ENCODE measurements at places on chromosomes 3 and 15.

- DNase-seq: no peak
Observed at GRCh38 chr15:51580982-51581381, 41.6 kb downstream of the DMXL2 start.

DNA sequence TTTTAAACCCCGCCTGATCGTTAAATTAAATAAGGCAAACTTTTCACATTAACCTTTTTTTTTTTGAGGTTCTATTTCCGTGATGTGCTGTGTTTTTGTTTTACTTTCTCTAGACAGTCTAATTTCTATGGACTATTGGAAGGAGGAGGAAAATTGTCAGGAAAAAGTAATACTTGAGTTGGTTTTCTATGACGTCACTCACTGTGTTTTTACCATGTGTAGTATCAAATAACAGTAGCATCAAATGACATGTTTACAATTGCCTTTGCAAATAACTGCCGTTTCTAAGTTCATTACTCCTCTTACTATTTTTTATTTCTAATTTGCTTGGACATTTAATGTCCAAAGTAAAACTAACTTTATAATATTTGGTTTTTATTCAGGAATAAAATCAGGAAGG, 32.3 kb downstream of the MYO1E start:
- DNase-seq: no peak

GRCh38 chr3:126934031-126934531, 48.8 kb upstream of the PLXNA1 start:
- no peak for DNase-seq

DNA sequence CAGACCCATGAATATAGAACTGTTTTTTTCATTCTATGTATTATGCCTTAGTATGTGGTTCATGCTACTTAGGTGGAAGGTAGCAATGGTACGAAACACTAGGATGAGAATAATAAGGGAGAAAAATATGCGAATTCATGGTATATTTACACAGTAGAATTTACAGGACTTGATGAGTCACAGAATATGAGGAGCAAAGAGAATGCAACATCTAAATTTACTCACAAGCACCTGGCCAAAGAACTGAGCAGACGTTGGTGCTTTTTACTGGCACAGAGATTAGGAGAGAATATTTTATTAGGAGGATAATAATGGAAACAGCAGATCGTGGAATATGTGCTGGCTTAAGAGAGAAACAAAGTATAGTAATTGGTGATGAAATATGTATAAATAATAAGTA, 785.4 kb upstream of the ROBO1 start:
- no peak for DNase-seq

DNA sequence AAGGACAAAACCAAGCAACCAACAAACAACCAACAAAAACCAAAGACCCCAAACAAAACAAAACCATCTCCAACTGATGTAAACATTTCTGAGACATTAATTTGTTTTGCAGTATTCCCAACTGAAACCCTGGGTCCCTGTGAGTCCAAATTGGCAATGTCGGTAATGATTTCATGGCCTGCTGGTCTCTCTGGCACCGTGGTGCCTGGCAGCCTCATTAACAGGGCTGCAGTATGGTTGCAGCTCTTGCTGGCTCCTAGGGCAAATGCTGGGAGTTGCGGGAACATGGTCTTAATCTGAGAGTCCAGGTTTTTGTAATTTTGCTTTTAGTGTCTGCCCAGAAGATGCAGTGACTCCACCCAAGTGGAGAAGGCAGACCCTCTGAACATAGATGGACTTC, 128.3 kb downstream of the SV2B start:
- DNase-seq: no peak

DNA sequence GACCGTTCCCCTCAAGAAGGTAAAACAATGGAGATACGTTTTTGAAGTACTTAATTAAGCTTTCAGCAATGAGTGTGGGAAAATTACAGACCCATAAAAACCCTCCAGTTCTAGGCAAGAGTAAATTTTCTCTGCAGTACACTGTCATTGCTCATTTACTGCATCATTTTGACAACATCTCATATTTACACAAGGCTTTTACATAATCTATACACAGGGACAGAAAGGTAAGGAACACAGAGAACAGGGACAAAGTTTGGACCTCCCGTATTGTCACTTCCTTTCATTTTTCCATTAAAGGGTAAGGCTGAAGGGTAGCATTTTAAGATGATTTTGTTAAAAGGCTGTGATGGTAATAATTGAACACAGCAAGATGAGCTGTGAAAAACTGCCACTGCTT, 7.4 kb upstream of the HGD start:
- no peak for DNase-seq

DNA sequence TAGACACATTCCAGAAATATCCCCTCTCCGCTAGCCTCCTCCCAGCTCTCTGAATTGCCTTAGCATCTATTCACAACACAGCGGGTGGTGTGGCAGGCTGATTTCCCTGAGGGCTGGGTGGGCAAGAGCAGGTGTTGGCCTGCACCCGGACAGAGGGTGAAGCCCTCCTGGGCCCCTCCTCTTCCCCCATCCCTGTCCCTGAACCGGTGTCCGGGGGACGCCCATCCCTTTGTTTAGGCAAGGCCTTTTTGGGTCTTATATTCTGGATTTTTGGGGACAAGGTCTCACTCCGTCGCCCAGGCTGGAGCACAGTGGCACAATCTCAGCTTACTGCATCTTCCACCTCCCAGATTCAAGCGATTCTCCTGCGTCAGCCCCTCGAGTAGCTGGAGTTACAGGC, 55.2 kb upstream of the KLHL25 start:
- DNase-seq: no peak

DNA sequence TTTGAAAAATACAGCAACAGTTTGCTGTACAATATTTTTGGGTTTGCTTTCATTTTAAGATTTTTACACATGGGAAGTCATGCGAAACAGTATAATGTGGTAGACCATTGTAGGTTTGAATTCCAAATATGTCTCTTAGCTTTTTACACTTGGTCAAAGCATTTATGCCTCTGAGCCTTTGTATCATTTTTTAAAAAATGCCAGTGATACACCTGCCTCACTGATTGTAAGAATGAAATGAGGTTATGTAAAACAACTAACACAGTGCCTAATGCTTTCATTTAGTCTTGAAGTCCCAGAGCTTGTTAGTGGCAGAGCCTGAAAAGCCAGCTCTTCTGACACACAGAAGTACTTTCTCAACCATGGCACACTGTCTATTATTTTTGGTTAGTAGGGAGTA, 202.0 kb downstream of the UBE2E2 start:
- DNase-seq: no peak

DNA sequence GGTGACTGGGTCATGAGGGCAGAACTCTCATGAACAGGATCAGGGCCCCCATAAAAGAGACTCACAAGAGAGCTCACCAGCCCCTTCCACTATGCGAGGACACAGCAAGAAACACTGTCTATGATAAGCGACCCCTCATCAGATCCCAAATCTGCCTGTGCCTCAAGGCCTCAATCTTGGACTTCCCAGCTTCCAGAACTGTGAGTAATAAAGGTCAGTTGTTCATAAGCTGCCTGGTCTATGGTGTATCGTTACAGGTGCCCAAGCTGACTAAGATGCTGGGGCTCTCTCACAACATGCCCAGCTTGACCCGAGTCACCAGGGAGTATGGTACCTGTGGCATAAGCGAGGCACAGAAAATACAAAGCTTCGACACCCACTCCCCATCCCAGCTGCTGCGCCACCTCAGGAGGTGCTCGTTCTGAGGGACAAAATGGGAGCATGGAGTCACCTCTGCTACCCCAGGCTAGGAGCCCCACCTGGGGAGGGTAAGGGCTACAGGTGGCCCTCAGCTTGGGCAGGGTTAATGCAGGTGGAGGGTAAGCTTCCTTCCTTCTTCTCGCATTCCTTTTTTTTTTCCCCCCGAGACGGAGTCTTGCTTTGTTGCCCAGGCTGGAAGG, 234.1 kb downstream of the ADAMTS17 start:
- DNase-seq: no peak

DNA sequence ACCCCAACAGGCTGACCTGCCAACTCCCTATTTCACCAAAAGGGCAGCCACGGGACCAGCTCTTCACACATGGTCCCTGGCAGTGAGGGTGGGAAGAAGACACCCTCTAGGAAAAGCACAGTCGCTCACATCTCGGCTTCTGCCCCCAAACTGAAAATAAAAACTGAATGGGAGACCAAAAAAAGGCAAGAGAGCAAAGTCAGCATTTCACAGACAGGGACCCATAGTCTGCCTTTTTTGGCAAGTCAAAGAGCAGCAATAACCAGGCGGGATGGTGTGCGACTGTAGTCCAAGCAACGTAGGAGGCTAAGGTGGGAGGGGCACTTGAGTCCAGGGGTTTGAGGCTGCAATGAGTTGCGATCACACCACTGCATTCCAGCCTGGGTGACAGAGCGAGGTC, 154.1 kb downstream of the ADAMTS17 start:
- no peak for DNase-seq

DNA sequence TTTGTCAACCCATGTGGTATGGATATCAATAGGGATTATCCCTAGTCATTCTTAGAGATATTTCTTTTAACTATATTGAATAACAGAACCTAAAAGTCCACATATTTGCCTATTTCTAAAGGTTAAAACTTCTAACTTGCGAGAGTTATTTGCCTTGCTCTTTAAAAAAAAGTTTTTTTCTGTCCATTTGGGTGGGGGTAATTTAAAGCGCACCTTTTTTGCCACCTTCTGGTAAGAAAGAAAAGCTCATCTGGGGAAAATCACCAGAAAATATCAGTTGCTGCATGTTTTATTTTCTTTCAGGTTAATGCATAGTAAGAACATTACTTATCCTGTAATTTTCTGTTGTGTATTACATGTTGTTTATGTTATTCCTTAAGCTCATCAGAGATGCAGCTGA, 242.0 kb upstream of the GOLGA6L4 start:
- no peak for DNase-seq

- no peak for DNase-seq
Observed at GRCh38 chr3:27345959-27346865, 23.0 kb downstream of the NEK10 start.

DNA sequence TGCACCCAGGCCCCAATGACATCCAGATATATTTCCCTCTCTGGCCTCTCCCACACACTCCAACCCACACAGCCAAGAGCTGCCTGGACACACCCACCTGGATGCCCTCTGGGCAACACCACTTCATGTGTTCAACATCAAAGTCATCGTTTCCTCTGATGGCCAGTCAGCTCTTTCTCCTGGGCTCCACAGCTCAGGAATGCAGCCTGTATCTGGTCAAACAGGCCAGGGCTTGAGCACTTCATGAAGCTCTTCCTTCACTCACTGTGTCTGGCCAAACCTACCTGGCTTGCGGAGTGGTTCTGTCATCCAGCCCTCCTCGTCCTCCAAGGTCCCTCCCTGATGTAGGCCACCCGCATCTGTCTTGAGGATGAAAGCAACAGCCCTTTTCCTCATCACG, 35.8 kb upstream of the SLC6A11 start:
- no peak for DNase-seq

GRCh38 chr15:53739187-53739586, 20.3 kb downstream of the WDR72 start:
- DNase-seq: no peak
